NCI-H1694 treated with DMSO at 0.1 percent for 48 hours (cell line): ENCODE measurements at places on chromosomes 11 and 22.

- no peak for DNase-seq
Measured at GRCh38 chr11:8095371-8095770, 14.4 kb downstream of the TUB start.

- DNase-seq, result no peak
Measured at GRCh38 chr11:68313574-68314202, 1.3 kb downstream of the LRP5 start.

GRCh38 chr22:44351685-44352377 is 39.1 kb upstream of the SHISAL1 start:
- DNase-seq, result peak; percentile 95

- DNase-seq, result no peak
Measured at GRCh38 chr22:42324990-42325710, 54.7 kb upstream of the TCF20 start.

DNA sequence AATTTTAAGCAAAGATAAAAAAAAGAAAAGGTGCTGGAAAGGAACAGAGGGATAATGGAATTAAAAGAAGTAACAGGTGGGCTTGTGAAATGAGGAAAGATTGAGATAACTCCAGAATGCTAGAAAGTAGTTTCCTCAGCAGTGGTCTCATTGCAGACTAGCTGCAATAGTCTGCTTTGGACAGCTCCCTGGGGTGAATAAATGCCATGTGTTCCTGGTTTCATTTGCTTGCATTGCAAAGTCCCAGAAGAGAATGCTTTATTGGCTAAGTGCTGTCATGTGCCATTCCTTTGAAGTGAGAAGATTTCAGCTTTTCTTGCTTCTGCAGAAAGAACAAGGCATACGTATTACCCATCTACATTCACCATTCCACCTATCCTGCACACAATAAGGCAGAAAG is 478.8 kb upstream of the RAG2 start:
- DNase-seq, result no peak

GRCh38 chr11:118342503-118343161 is at the start of gene CD3D:
TSS of gene CD3D (minus strand) at chr11:118342705. CDS start at chr11:118342607, 98 bp downstream.
- DNase-seq, result no peak

DNA sequence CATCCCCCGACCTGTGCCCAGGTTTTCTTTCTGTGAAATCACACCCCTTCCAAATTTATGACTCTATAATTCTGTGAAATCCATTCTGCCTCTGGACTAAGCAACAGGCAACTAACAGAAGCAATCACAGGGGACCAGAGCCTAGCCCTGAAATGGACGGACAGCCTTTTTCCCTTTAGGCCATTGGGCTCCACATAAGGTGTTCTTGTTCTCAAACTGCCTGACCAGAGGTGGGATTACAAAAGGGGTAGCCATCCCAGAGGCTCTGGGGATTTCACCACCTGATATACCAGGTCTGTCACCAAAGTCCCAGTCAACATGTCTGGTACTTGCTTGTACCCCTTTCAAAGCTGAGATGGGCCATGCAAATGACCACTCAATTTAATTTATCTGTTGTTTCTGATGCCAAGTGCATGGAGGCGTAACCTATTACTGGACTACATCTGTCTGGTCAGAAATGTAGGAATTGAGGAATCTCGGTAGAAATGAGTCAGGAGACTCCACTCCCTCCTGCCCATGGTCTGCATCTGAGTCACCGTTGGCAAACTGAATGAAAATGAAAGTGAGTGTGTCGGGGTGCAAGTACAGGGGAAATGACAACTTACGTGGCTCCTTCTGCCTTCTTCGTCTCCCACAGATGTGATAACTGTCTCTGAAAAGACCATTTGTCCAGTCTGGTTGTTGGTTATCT is 10.2 kb downstream of the DKK3 start:
- DNase-seq, result no peak

DNA sequence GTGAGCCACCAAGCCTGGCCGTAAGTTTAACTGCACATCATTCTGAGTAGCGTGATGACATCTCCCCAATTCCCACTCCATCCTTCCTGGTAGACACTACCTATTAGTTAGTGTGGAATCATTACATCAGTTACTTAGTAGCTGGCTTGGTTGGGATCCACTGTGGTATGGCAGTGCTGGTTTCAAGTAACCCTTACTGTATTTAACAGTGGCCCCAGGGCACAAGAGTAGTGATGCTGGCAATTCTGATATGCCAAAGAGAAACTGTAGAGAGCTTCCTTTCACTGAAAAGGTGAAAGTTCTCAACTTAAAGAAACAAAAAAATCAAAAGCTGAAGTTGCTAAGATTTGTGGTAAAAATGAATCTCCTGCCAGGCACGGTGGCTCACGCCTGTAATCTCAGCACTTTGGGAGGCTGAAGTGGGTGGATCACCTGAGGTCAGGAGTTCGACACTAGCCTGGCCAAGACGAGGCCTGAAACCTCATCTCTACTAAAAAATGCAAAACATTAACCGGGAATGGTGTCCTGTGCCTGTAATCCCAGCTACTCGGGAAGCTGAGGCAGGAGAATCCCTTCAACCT is 27.2 kb downstream of the RHOD start:
- DNase-seq, result no peak

- DNase-seq, result no peak
Measured at GRCh38 chr22:38862375-38863329, 9.4 kb downstream of the CBX6 start.

- DNase-seq, result no peak
Measured at GRCh38 chr11:44789496-44789895, 62.7 kb downstream of the TSPAN18 start.

GRCh38 chr11:122342089-122342744 is 226.2 kb upstream of the BLID start:
- DNase-seq, result no peak

GRCh38 chr11:1012740-1013630 is 23.5 kb downstream of the MUC6 start:
- no peak for DNase-seq

GRCh38 chr22:30000566-30000965 is 79.7 kb upstream of the HORMAD2 start:
- DNase-seq, result no peak

DNA sequence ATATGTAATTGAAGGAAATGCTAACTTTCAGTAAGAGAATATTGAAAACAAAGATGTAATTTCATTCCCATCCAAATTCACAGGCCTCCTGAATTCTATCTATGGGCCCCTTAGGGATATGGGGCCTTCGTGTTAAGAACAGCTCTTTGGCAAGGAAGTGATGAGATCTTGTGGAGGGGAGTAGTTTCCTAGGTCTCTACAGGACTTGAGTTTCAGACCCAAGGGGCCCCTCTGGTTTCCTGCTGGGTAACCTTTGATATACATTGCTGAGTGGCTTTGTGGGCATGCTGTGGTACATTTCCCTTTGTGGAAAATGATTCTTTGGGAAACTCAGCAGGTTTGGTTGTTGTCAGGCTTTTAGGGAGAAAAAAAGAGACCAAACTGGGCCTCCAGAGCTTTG is 6.2 kb downstream of the STIM1 start:
- no peak for DNase-seq

GRCh38 chr11:73218106-73218829 is at the start of gene P2RY2:
TSS of gene P2RY2 (plus strand) at chr11:73218281. CDS start at chr11:73234160, 15,879 bp downstream.
- no peak for DNase-seq

GRCh38 chr11:66854231-66854661 is 2.6 kb upstream of the LRFN4 start:
- no peak for DNase-seq

GRCh38 chr11:113514856-113515255 is 39.7 kb upstream of the DRD2 start:
- DNase-seq, result no peak

DNA sequence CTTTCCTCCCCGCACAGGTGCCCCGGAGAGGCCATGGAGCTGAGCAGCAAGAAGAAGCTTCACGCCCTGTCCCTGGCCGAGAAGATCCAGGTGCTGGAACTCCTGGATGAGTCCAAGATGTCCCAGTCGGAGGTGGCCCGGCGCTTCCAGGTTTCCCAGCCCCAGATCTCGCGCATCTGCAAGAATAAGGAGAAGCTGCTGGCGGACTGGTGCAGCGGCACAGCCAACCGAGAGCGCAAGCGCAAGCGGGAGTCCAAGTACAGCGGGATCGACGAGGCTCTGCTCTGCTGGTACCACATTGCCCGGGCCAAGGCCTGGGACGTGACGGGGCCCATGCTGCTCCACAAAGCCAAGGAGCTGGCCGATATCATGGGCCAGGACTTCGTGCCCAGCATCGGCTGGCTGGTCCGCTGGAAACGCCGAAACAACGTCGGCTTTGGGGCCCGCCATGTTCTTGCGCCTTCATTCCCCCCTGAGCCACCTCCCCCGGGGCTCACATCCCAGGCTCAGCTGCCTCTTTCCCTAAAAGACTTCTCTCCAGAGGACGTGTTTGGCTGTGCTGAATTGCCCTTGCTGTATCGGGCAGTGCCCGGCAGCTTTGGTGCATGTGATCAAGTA is 1.3 kb downstream of the TIGD3 start:
- no peak for DNase-seq

GRCh38 chr22:19844377-19845053 is 10.2 kb downstream of the GNB1L start:
- DNase-seq, result no peak

DNA sequence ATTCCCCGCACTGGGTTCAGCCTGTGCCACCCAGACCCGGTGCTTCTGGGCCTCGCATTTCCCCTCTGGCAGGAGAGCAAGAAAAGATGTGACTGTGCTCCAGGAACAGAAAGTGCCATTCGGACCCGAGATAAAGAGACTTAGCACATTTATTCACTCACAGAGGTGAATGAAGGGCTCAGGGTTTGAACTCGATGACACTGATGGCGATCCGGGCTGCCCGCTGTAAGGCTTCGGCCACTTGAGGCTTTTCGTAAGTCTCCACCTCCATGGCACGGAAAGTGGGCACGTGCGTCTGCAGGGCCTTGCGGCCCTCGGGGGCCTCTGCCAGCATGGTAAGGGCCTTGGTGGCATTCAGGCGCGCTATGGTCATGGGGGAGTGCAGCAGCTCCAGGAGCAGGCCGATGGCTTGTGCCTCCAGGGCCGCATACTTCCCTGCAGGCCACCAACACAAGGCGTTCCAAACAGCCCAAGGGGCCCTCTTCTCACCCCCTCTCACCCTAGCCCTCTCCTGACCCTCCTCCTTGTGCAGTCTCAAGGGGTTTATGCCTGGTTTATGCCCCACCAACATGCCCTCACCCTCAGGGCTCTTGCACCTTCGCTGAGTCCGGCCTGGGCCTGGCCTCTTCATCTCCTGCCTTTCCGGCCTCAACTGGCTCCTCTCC is 10.9 kb upstream of the GNAZ start:
- no peak for DNase-seq

GRCh38 chr11:62479631-62480201 is 60.9 kb downstream of the SCGB1A1 start:
- no peak for DNase-seq

DNA sequence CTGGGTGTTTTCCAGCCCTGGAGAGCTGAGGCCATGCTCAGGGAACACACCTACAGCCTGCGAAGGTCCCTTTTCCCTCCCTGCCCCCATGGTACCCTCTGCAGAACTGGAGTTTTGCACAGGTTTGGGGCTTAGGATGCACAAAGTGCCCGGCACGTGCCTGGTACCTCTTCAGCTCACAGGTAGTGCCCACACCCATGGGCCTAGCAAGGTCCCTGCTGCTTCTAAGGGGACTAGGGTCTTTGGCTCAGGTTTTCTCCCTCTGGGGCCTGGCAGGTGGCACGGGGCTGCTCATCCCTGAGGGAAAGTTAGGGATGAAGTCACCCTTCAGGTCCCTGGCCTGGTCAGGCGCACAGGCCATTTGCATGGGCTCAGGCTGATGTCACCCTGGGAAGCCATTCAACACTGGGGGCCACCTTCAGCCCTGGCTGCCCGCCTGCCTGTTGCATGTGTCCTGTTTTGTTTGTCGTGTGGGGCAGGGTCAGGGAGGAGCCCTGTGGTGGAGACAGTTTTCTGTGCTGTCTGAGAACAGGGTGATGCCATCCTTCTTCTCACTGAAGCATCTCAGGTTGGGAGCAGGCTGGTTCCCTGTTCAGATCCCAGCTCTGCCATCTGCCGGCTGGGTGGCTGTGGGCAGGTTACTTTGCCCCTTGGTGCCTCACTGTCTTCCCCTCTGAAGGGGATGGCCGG is 68.3 kb upstream of the CRYBB3 start:
- DNase-seq, result no peak

GRCh38 chr22:37601540-37602442 is 6.8 kb upstream of the GGA1 start:
- DNase-seq, result no peak

DNA sequence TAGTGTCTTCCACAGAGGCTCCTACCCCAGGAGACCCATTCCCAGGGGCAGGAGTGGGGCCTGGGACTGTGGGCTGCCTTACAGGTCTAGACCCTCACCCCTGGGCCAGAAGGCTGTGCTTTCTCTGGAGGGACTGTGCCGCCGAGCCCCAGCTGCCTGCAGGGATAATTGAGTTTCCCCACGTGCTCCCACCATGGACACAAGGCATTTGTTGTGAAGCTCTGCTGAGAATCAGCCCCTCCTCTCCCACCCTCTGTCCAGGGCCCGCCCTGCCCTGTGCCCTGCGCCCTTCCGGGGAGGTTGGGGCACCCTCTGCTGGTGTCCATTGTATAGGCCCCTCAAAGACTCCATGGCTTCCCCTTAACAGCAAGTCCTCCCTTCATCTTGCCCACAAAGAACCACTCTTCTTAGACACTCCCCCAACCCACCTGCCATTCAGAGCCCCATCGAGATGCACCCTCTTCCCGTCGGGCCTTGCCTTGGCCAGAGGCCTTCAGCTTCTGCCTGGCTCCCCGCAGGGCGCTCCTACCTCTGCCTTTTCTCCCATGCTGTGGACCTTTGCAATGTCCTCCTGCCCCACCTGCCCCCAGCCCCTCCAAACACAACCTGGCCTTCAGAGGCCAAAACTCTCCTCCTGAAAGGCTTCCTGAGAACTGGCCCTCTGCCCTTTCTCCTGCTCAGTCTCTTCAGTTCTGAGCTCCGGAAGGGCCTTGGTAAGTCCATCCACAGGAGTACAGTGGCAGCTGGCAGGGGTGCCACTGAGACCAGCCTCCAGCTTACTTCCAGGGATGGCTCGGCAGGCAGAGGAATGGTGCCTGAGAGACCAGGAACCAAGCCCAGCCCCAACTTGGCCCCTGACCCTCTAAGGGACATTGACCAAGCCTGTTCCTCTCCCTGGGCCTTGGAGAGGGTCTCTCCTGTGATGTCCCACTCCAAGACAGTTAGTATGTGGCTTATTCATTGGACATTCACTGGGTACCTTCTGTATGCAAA is 22.4 kb downstream of the DUSP8 start:
- DNase-seq, result no peak

- DNase-seq, result no peak
Measured at GRCh38 chr22:43740587-43741270, 71.4 kb downstream of the EFCAB6 start.

DNA sequence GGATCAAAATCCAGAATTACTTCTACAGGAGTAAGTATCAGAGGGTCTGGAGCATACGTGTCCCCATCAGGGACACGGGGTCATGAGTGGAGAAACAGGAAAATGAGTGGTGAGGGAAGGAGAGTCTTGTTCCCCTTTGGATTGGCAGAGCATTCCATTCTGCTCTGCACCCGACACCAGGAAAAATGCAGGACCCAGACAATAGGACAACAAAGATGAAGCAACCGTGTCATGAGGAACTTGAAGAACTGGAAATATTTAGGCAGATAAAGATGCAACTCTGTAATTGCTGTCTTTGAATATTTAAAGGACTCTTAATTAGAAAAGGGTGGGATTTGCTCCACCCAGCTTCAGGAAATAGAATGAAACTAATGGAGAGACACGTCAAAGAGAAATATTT is 89.0 kb upstream of the BLID start:
- DNase-seq, result no peak
